Tibial nerve (tissue), 4 donors: ENCODE measurements at places on chromosomes 1 and 21. TPM values are rescaled to one million over a fixed set of nuclear protein-coding genes. Genes with fewer than 3 reads are reported as not detected.
A peak's percentile ranks its signal among the peaks of the same experiment; 100 is the strongest.

GRCh38 chr1:160707236-160708064 is 4.2 kb downstream of the CD48 start:
- no peak for DNase-seq

- no peak for DNase-seq
These were observed 1.8 kb downstream of the NHLH2 start for GRCh38 chr1:115839029-115839678.

- no peak for DNase-seq
These were observed 21.4 kb upstream of the SMAP2 start for GRCh38 chr1:40352126-40352525.

DNA sequence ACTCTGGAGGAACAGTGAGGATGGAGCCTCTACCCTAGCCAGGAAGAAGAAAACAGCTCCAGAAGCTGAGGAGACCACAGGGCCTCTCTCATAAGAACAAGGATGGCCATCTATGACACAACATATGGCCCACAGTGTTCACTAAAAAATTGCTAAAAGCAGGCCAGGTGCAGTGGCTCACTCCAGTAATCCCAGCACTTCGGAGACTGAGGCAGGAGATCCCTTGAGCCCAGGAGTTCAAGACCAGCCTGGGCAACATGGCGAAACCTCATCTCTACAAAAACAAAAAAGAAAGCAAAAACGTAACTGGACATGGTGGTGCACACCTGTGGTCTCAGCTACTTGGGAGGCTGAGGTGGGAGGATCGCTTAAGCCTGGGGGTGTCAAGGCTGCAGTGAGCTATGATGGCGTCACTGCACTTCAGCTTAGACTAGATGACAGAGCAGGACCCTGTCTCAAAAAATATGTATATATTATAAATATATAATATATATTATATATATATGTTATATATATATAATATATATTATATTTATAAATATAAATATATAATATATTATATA is 103.1 kb downstream of the TOMM20 start:
- DNase-seq, result no peak

DNA sequence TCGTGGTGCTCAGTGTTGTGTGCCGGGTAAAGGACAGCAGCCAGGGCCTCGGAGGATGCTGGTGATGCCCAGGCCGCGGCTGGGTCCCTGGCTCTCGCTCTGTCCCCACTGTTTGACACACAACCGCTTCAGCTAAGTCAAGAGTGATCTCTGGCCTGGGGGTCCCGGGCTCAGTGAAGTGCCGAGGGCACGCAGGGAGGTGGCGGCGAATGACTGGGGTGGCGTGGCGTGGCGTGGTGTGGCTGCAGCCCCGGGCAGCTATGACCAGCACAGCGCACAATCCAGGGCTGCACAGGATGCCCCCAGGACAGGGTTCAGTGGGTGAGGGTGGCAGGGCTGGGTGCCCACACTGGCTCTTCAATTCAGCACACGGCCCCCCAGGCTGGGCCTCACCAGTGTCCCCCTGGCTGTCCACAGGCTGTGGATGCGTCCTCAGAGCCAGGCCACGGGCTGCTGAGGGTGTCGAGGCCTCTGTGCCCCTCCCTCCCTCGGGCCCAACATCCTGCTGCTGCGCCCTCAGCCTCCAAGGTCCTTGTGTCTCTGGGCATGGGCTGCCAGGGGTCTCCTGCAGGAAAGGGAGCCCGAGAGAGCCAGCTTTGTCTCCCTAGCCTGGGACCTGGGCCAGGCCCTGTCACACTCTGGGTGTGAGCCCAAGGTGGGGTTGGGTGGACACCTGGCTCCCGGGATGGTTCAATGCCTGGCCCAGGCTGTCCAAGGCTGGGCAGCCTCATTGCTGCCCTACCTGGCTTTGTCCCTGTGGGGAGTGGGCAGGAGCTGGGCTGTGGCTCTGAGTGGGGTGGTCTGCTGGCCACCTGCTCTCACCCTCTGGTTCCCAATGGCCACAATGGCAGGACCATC is 12.0 kb upstream of the SKI start:
- no peak for DNase-seq

DNA sequence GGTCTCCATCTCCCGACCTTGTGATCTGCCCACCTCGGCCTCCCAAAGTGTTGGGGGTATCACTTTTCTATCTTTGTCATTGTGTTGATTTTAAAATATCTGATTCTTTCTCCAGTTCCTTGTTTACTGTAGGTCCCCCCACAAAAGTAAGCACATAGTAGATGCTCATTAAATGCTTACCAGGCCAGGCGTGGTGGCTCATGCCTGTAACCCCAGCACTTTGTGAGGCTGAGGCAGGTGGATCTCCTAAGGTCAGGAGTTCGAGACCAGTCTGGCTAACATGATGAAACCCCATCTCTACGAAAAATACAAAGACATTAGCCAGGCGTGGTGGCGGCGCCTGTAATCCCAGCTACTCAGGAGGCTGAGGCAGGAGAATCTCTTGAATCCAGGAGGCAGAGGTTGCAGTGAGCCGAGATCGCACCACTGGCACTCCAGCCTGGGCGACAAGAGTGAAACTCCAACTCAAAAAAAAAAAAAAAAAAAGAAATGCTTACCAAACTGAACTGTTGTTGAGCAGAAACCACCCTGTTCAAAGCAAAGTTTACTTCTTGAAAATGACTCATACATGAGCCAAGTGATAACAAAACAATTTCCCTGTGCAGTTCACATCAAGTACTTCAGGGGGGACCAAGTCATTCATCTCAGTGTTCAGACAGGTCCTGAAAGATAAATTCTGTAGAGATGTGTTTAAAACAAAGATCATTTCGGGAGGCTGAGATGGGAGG is 24.3 kb upstream of the NID1 start:
- DNase-seq, result no peak

GRCh38 chr1:99598738-99599411 is 47.0 kb upstream of the PALMD start:
- DNase-seq, result no peak

- no peak for DNase-seq
These were observed 280.4 kb upstream of the DAB1 start for GRCh38 chr1:57704231-57704630.

DNA sequence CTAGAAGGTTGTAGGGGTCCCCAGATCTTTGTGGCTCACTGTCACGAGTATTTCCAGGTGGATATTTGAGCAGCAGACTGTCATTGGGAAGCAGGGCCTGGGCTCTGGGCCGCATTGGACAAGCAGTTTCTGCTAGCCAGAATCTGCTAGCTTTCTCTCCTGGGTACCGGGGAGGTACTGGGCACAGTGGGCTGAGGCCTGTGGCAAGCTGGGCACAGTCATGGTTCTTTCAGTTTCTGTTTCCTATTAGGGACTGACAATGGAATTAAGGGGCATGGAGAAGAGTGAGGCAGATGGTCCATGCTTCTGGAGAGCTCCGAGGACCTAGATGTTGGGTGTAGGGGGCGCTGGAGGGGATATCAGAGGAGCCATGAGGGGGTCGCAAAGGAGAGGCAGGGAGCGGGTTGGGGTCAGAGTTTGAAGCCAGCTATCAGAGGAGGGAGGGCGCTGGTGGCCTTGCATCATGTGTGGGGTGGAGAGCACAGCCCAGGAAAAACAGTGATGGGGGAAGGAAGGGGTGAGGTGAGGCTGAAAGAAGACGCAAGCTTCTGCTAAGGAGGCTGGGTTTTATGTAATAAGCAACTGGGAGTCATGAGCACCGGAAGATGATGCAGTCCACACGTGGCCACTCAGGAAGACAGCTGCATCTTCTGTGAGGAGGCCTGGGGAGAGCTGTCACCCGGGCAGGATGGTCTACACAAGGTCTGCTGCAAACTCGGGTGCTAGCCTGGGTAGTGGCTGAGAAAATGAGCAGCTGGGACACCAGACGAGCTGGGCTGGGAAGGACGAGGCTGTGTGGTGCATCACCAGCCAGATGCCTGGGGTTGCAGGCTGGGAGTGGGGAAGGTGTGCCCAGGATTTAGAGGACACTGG is 72.7 kb downstream of the IER5 start:
- DNase-seq, result no peak

GRCh38 chr1:221778535-221779142 is 36.8 kb upstream of the DUSP10 start:
- no peak for DNase-seq

- DNase-seq, result no peak
These were observed 12.1 kb downstream of the TRAPPC10 start for GRCh38 chr21:44024257-44024656.

DNA sequence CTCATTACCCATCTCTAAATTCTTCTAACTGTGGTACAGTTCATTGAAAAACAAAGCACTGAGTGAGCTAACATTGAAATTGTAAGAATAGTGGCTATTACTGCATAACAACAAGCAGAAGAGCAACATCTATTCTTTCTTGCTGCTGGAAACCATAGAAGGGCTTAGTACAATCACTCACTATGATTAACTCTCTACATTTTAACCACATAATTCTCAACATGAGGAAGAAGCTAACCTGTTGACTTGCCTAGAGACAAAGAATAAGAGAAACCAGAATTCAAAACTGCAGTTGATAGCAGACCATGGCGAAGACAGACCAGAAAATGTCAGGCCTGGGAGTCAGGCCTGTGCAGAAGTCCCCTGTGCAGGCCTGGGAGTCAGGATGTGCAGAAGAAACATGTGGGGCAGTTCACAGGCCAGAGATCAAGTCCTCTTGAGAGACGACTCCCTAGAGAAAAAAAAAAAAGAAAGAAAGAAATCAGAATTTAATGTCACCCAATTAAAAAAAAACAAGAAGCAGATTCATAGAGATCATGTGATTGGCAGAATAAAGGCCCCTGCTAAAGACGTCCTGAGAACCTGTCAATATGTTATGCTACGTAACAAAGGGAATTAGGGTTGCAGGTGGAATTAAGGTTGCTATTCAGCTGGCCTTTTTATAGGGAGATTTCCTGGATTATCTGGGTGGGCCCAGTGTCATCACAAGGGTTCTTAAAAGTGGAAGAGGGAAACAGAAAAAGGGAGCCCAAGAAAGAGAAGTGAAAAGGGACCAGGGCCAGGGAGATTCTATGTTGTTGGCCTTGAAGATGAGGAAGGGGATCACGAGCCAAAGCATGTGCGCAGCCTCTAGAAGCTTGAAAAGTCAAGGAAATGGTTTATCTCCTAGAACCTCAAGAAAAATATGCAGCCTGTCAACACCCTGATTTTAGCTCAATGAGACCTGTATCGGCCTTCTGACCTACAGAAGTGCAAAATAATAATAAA is 94.9 kb downstream of the MRPL39 start:
- peak; percentile 37 for DNase-seq

- DNase-seq, result no peak
These were observed 60.7 kb downstream of the DIPK1A start for GRCh38 chr1:92900539-92900938.

DNA sequence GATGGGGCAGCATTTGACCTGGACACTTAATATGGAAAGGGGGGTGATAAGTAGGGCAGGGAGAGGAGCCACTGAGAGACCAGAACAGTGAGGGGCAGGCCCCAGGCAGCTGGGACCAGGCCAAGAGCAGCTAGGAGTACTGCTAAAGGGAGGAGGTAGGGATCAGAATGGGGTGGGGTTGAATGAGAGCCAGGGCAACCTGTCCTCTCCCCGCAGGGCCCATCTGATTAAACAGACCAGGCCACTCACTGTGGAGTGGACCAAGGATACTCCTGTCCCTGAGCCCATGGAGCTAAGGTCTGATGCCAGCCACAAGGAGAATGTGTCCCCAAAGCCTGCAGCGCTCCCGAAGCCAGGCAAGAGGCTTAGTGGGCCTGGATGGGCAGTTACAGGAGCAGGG is 2.1 kb downstream of the C1orf167 start:
- DNase-seq, result no peak

DNA sequence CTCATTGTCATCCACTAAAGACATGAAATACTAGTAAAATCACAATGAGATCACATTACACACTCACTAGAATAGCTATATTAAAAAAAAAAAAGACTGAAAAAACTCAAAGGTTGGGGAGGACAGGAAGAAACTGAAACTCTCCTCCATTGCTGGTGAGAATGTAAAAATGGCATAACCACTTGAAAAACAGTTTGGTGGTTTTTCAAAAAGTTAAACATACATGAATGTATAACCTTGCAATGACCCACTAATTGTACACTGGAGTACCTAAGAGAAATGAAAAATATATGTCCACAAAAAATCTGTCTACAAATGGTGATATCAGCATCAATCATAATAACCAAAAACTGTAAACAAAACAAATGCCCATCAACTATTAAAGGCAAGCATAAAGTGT is 44.0 kb downstream of the NRIP1 start:
- no peak for DNase-seq

DNA sequence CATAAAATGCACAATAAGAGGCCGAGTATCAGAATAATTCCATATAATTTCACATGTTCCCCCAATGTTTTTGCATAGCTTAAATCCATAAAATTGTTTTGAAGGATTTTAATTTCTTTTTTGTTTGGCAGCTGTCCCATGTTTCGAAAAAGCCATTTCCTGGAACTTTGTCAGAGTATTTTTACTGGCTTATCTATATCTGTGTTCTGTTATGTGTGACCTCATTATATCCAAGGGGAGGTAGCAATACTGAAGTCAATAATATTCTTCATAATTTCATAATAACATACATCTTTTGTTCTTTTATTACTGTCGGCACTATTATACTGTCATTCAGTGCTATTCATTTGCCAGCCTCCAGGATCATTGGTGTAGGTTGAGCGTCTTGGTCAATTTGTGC is 9.4 kb upstream of the BACH1 start:
- DNase-seq, result no peak

DNA sequence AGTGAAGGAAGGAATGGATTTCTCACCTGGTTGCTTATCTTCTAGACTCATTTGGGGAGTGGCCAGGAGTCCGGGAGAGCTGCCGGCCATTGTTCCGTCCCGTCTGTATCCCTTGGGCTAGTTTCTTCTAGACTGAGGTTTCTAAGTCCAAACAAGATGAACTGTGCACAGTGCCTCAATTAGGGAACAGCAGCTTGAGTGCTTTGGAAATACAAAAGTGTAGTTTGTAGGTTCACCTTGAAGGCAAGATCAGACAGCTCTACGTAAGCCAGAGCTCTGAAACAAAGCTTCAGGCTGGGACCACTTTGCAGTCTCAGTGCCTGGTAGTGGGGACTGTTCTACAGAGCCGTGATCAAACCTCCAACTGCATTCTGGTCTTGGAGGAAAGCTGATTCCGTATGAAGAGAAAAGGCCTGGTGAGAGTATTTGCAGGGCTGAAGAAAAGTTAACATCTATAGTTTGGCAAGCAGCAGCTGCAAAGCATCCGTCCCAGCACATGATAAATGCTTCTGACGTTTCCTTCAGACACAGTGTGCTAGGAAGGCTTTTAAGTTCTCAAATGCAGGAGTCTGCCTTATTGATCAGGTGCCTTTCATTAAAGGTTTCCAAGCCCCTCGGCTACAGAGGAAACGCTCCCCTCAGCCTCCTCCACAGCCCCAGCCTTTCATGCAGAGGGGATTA is 432.8 kb downstream of the KIF26B start:
- DNase-seq, result no peak

The TMPRSS15 gene
- not detected for total RNA-seq

The TRPM2 gene
- total RNA-seq, result 10.3 TPM

The HSPB7 gene
- total RNA-seq, result 42.6 TPM

The NTNG1 gene
- total RNA-seq, result 1.4 TPM

The ELAVL4 gene
- total RNA-seq, result not detected

The FAM72D gene
- not detected for total RNA-seq
